Sigmoid colon (tissue), 7 donors: ENCODE measurements at places on chromosomes 2 and 18.

DNA sequence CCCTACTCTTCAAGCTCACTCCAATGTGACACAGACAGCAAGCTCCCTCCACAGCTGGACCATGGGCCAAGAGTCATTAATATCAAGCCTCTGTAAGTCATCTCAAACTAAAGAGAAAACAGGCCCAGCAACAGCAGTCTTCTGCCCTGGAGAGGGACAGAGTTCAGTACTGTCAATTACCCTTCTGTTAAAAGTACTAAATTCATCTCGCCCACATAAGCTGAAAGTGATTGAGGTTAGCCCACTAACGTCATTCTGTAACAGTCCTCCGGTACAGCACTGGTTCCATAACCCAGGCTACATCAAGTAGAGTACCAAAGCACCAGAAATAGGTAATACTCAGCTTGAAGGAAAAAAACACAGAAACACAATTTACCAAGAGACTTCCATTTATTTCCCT lies 25.9 kb downstream of the THADA start:
- DNase-seq: no peak

- DNase-seq: peak; percentile 10
These were observed 30.0 kb downstream of the HJURP start for GRCh38 chr2:233824373-233824772.

DNA sequence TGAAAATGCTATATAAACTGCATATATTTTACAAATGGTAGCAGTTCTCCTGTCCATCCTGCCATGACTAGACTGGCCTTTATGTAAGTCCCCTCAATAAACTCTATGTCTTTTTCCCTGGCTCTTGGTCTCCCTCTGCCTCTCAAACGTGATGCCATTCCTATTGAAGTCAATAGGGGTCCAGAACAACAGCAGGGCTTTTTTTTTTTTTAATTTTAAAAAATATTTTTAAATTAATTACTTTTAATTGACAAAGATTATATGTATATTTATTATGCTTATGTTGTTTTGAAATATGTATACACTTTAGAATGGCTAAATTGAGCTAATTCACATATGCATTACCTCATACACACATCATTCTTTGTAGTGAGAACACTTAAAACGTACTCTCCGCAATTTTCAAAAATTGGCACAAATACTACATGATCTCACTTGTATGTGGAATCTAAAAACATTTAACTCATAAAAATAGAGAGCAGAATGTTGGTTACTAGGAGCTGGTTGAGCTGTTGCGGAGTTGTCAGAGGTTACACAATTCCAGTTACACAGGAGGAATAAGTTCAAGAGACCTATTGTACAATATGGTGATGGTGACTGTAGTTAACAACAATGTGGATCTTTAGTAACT lies 123.1 kb downstream of the LRRTM4 start:
- DNase-seq: no peak

GRCh38 chr2:80687524-80687923 lies 383.0 kb upstream of the LRRTM1 start:
- no peak for DNase-seq

DNA sequence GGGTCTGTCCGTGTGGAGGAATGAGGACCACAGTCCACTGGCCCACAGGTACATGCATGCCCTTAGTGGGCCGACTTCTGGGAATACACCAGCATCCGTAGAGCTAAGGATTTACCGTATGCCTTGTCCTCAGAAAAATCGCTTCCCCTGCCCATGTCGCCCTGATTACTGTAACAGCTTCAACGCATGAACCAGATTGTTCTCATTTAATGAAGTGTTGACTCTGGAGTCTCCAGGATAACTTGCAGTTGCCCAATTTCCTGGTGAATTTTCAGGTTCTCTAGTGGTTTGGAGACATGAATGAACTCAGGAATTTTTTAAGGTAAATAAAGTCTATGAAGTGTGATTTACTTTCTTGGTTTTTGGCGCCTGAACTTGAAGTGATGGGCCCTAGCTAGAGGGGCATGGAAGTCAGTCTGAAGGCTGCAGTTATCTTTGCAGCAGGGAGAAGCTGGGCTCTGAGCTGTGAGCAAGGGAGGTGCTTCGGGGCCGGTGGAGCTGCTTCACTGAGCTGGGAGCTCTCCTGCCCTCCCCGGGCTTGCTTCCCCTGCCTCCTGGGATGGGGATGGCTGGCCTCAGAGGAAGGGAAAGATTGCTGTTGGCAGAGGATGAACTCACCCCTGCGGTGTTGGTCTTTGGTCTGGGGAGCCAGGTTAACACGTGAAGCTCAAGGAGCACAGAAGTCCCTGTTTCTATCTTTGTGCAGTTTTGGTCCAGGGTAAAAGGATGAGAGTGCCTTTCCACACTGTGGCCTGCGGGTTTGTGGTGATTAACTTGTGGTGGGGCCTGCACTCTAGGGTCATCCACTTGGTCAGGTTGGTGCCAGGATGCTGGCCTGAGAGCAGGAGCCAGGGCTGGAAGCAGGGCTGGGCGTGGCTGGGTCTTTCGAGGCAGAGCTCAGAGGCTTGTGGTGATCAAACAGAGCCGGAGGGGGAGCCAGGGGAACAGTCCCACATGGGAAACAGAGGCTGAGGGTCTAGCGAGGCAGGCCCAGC lies 28.1 kb downstream of the TCF7L1 start:
- no peak for DNase-seq

DNA sequence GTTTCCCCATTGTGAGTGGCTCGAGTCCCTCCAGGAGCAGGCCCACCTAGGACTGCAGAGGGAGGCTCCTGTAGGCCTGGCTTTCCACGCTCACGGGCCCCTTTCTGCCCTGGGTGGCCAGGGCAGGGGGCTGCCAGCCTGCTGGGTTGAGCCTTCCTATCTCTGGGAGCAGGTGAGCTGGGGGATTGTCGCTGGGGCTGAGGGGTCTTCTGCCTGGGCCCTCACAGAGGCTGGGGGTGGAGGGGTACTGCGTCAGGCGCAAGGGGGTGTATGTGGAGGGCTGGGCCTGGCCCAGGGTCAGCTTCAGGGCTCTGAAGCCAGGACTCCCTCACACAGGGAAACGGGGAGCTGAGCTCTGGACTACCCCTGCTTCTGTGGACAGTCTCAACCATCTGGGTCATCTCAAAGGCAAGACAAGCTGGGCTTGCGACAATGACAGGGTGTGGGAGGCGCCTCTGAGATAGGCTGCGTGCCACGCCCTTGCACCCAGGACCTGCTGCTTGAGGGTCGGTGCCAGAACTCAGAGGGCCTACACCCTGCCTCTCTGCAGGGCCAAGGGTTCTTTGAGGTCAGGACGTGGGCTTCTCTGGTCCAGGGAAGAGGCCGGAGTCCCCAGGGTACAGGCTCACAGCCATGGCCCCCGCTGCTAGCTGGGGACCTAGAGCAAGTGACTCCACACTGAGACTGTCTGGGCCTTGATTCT lies 206.1 kb downstream of the TWIST2 start:
- peak; percentile 57 for DNase-seq

DNA sequence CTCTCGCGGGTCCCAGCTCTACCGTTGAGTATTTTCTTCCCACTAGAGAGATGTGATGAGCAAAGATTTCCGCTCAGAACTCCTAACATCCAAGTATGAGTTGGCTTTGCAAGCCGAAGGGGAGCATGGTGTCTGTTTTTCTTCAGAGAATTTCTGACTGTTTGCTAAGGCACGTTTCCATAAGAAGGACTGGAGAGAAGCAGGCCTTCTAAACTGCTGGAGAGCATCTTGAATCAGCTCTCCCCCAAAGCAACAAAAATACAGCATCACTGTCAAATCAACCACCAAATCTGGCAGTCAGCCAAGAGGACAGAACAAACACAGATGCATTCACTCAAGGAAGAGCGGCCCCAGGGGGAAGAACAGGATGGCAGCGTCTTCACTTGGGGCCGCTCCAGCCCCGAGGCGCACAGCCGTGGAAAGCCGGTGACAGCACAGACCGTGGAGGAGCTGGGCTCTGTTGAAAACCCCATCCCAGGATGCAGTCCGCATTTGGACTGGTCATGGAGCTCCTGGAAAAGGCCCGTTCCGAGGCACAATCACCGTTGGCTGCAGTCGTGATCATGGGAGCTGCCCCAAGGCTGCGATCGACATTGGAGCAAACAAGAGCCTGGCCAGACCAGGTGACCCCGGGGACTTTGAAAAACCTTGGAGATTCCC lies 101.4 kb downstream of the NFATC1 start:
- DNase-seq: peak; percentile 90

- DNase-seq: peak; percentile 88
These were observed 66.3 kb upstream of the TCF7L1 start for GRCh38 chr2:85066874-85067351.

DNA sequence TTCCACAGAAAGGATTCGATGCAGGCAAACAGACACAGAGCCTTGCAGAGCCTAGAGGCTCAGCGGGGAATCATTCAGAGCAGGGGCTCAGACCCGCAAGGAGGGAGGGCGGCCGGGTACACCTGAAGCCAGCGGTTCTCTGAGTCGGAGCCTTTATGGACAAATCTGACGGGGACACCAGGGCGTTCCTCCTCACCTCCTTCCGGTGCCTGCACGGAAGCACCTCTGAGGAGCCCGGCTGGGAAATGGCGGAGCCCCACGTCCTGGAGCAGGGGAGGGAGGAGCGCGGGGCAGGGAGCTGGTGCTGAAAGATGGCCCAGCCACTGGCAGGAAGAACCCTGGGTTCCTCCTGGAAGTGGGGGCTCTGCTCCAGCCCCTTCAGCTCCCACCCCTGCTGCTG lies 193.5 kb upstream of the ALKAL2 start:
- no peak for DNase-seq

GRCh38 chr18:52636536-52636935 lies 296.5 kb downstream of the DCC start:
- DNase-seq: no peak

DNA sequence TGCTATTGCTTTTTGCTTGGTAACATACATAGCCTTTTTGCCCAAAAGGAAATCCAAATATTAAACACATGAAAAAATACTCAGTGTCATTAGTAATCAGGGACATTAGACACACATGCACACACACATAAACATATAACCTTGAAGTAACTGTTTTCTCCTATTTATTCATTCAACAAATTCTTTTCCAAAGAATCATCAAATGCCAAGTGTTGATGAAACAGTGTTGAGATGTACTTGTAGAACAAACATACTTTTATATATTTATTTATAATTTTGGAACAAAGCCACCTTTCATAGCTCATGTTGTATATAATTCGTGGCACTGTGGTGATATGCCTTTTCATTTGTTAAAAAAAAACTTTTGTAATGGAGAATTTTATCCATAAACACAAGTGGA lies 81.0 kb downstream of the APLF start:
- no peak for DNase-seq

- no peak for DNase-seq
These were observed 142.7 kb upstream of the KYNU start for GRCh38 chr2:142734770-142735169.

DNA sequence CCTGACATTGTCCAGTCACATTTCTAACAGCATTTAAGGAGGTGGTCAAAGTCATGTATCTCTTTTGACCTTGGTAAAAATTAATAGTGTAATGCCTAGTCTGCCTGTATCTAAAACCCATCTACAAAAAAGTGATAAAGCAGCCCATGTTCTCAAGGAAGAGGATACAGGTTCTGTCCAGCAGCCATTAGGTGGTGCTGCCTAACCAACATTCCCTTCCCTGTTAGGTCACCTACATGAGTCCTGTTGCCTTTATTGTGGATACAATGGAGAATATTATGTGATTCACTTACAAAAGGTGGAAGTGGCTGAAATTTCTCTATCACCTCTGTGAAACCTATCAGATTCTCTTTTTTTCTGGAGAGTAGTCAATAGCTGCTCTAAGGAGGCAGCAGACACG lies 52.5 kb downstream of the AQP4 start:
- no peak for DNase-seq

DNA sequence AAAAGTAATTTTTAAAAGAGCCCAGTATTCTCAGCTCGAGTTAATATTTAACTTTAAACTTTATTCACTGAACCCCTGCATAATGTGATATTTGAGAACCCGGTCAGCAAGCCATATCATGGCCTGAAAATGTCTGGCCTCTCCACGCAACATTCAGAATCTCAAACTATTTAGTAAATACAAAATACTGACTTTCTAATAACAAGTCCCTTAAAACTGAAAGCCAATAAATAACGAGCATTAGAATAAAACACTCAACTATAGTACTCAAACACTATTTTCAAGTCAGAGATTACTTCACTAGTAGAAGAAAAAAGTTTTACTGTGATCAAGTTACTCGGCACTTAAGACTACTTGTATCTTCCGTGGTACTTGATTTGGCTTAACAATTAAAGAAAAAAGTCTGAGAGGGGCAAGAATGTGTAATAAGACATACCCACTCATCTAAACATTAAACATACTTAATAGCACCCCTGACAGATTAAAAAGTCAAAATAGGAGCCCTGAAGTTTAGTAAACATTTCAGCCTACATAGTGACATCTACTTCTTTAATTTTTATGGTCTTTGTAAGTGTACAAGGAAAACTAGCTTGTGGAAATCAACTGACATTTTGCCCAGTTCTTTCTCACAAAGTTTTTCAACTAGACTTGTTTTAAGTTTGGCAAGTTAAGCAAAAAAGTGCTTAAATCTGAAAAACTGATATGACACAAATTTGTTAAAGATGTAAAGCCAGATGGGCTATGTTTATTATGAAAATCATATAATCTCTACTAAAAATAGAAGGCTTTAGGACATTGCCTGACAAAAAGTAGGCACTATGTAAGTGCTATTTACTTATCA lies 38.2 kb downstream of the RTN4 start:
- no peak for DNase-seq
